Activated CD8-positive, alpha-beta memory T cell treated with anti-CD3 and anti-CD28 coated beads for 4 hours (primary cell): ENCODE measurements at places on chromosomes 4 and X.

DNA sequence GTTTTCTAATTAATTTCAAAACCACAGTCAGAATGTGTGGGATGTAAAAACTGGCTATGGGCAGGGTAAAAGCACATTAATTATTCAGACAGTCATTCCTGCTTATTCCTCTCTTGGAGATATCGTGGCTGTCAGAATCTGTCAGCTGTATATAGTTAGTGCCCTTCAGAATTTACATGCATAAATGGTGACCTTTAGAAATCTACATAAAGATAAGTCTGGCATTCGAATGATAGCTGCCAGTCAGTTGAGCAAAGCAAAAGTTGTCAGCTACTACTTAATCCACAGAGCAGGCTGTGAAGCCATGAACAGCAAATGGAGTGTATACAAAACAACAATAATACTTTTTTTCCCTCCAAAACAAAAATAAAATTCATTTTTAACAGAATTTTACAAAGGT lies 189.5 kb downstream of the ADGRL3 start:
- no peak for DNase-seq

DNA sequence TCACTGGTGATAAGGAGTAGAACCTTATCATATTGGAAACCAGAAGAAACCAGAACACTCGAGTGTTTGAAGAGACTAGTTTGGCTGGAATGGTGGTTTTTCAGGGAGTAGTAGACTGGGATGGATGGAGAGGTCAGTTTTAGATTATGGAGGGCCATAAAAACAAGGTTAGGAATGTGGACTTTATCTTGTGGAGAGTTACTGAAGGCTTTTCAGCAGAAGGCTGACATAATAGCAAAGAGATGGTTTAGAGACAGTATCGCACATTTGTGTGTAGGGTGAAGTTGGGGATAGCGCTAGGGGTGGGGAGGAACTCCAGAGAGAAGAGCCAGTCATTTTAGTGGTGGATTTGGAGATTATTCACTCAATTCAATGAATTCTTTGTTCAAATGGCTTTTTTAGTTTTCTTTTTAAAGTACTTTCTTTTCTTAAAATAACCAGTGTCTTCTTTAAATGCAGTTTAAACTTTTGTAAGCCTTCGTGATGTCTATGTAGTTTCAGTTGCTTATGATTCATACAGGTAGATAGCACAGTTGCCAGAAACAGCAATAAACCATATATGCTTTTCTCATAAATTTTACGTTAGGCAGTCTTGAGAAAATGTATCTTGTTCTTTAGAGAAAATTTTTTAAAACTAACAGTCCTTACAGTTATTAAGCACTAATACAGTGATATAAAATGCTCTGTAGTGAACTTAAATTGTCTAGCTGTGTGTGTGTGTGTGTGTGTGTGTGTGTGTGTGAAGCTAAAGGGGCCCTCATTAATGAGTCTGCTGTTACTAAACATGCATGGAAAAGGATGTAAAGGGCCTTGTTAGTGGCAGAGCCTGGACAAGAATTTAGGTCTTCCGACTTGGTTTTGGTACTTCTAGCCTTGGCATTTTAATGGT lies 3.8 kb downstream of the ARHGAP10 start:
- no peak for DNase-seq

DNA sequence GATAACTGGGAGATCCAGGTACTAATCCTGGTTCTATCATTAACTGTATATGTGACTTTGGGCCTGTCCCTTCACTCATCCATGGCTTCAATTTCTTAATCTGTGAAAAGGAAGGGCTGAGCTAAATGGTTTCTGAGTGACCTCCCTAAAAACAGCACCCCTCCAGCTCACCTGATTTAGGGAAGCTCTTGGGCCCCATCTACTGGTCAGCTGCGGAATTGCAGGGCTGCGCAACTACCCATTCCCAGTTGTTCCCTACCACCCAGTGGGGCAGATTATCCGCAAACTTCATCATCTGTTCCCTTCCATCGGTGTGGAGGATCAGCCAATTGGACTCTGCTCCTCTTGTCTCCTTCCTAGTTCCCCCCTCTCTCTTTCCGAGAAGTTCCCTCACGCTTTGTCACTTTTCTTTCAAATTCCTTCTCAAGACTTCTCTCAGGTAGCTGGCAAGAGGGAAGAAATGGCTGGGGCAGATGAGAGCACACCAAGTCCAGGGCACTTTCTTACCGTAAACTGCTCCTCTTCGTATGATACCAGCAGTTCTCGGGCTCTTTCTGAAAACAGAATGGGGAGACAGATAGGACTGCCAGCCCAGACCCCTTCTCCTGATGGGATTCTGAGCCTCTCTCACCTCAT lies 5.8 kb downstream of the LAS1L start:
- DNase-seq, result peak; percentile 24

DNA sequence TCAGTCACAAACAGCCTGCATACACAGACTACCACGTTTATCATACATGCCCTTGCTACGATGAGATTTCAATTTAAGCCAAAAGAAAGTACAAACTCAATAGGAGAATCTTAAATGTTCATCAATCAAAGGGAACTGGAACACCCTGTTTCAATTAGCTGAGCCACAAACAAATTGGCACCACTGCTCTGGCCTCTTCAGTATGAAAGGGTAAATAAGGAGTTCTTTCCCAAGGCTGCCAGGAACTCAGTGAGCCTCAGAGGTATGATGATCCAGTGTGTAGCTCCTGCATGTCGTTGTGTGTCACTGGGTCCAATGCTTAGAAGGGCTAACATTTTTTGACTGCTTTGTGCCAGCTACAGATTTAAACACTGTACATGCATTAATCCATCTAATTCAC lies 5.4 kb downstream of the RNF150 start:
- no peak for DNase-seq

- DNase-seq, result no peak
These were observed 4.2 kb upstream of the PKD2 start for GRCh38 chr4:88003261-88003660.

- DNase-seq, result no peak
These were observed 33.8 kb downstream of the CEP44 start for GRCh38 chr4:174317531-174317930.

- DNase-seq, result no peak
These were observed 22.6 kb upstream of the TLR7 start for GRCh38 chrX:12844319-12844718.

DNA sequence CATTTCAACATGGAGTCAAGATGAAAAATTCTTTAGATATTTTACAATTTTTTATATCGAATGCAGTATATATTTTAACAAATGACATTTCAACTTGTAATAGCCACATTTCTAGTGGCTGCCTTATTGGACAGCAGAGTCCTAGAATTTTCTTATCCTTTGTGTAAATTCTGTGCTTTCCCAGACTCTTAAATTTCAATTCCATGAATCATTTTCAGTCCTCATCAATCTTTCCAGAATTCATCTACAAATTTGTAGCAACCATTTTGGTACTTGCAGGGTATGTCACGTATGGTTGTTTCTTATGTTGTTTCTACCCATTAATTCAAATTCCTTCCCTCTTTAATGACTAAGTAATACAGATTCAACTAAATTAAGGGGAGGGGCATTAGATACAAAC lies 2.7 kb downstream of the PAICS start:
- DNase-seq, result no peak

DNA sequence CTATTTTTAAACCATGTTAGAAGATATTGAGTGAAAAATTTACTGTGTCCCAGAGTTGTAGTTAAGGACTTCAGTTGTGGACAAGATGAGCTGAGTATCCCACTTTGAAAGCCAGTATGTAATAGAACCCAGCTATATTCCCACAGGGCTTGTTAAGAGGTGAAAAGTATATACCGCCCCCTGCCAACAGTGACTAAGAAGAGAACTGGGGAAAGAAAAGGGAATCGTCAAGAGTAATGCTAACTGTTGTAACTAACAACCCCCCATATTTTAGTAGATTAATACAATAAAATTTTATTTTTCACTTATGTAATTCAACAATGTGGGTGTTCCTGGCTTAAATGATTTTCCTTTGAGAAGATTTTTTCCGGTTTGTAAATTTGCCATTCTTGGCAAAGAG lies 250.4 kb upstream of the GIMD1 start:
- no peak for DNase-seq

GRCh38 chr4:38920677-38921076 lies 53.1 kb downstream of the FAM114A1 start:
- no peak for DNase-seq

DNA sequence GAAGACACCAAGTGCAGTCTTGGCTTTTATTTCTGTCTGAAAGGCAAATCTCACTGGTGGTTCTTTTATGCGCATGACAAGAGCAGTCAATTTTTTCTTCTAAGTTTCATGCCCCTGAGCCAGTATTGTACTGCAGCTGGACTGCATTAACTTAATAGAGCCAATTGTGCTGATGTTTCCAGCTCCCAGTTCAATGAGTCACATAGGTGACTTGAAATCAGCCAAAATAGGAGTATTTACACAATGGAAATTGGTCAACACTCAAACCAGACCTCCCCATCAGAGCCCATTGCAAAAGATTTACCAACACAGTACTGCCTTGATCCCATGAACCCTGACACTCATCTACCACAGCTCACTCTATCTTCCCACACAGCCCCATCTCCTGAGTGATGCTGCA lies 100.3 kb upstream of the GUCY1A1 start:
- no peak for DNase-seq

DNA sequence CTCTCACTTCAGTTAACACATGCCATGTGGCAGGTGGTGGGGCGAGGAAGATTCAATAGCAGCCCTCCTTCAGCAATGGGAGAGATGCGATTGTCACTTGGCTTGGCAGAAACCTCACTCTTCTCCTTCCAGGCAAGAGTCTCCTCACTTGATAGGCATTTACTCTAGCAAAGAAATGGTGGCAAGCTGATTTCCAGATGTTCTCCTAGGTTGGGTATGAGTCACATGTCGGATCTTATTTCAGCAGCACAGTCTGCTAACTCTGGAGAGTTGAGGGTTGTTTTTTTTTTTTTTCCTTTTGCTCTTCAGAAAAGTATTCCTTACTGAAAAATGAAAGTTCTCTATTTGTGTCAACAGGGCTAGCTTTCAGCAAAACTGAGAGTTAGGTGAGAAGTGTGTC lies 119.5 kb upstream of the CHRDL1 start:
- no peak for DNase-seq

GRCh38 chrX:45537936-45538335 lies 337.3 kb upstream of the DIPK2B start:
- no peak for DNase-seq

GRCh38 chr4:58286335-58286734 lies 1176.2 kb upstream of the IGFBP7 start:
- no peak for DNase-seq

DNA sequence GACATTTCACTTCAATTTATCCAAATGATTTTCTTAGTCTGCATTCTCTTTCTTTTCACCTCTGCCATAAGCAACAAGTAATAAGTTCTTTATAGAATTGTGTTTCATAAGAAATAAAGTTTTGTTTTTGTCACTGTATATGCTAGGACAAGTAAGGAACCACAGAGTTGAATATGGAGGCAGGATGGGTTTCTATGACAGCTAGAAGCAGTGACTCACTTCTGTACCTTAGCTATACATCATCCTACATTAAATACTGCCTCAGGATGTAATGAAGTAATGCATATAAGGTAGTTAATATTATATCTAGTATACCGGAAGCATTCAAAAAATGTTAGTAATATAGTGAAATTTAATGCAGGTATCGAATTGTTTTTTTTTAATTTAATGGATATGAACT lies 128.0 kb downstream of the PPA2 start:
- DNase-seq, result no peak

GRCh38 chr4:8534129-8534528 lies 46.1 kb upstream of the GPR78 start:
- no peak for DNase-seq

- no peak for DNase-seq
These were observed 197.1 kb upstream of the PDE5A start for GRCh38 chr4:119825696-119826095.

- DNase-seq, result no peak
These were observed 47.5 kb downstream of the PKD2 start for GRCh38 chr4:88054901-88055300.

- DNase-seq, result no peak
These were observed 186.3 kb downstream of the MOSPD2 start for GRCh38 chrX:15059474-15059873.

DNA sequence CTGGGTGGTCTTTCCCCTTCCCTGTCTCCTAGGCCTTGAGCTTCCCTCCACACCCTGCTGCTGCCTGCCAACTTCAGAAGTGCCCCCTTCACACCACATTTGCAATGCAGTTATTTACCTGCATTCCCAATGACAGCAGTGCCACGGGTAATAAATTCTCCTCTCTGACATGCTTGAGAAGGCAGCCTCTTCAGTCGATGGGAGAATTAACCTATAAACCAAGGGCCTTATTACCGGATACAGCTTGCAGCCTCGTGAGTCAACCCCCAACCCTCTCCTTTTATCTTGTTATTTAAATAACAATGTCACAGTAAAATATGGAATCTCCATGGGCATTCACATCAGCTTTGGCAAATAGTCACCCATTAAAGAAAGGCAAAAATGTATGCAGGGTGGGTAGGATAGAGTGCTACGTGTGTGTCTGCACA lies 34.7 kb upstream of the LGI2 start:
- no peak for DNase-seq

DNA sequence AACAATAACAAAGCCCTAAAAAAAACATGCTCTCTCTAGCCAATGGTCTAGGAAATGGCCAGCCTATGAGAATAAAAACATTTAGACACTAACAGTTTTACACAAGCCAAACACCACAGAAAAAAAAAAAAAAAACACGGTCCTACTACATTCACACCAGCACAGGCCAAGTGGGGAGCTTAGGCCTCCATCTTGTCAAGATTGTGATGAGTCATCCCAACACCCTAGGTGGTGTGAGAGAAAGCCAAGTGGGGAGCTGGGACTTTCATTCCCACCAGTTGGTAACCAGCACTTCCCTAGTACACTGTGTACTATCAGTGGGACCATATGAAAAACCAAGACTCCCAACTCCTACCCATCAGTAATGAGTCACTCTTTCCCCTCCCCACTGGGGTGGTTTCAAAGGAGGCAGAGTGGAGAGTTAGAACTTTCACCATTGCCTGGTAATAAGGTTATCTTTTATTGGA lies 95.6 kb downstream of the ADAMTS3 start:
- DNase-seq, result no peak

DNA sequence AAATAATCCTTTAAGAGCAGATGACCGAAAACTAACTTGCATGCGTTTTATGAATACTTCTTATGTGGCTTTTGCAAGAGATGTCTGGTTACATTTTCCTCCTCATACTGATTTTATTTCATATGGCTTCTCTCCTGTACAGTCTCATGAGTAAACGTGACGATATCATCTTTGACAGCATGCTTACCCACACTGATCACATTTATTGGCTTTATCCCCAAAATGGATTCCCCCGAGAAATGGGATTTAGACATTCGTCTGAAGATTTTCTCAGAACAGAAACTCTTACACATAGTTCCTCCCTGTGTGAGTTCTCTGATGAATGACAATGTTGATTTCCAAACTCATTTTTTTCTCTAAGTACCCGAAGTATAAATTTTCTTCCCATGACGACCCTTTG lies 939.7 kb upstream of the LCORL start:
- DNase-seq, result no peak

DNA sequence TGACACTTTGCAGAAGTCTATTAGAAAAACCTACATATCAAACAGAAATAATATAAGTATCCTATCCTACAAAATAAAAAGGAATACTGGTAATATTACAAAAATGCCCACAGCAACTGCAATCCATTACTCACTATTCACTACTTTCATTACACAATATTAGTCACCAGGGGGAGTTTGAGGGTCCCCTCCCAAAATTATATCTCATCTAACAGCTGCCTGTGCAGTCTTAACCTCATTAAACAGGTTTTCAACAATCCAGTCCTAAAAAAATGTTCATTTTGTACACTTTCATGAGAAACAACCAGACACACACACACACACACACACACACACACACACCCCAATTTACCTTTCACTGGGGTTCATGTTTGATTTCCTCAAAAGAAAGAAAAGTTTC lies 2.9 kb downstream of the CLOCK start:
- DNase-seq, result no peak

- DNase-seq, result no peak
These were observed 7.6 kb upstream of the DCLK2 start for GRCh38 chr4:150070464-150071170.
